ENCODE measurements at places on chromosomes 12 and 14. TPM values are rescaled to one million over a fixed set of nuclear protein-coding genes. Genes with fewer than 3 reads are reported as not detected.

AQP5 gene
- not detected for total RNA-seq

SMIM41 gene
- total RNA-seq, result not detected

PLEK2 gene
- 10.7 TPM for total RNA-seq

LHX5 gene
- total RNA-seq, result not detected

RAD51AP1 gene
- total RNA-seq, result 0.65 TPM

ZNF891 gene
- 0.78 TPM for total RNA-seq

PPM1H gene
- total RNA-seq, result 8.0 TPM

KRT2 gene
- not detected for total RNA-seq

MYH6 gene
- not detected for total RNA-seq

KIF5A gene
- 0.05 TPM for total RNA-seq

CLMN gene
- 67.7 TPM for total RNA-seq

FITM1 gene
- 34.9 TPM for total RNA-seq

CATSPERB gene
- not detected for total RNA-seq

CALM1 gene
- 153 TPM for total RNA-seq

ZDHHC22 gene
- not detected for total RNA-seq

HOXC12 gene
- total RNA-seq, result not detected

ETFBKMT gene
- total RNA-seq, result 7.9 TPM

RGS6 gene
- total RNA-seq, result not detected

KRT71 gene
- total RNA-seq, result not detected

MAP3K9 gene
- total RNA-seq, result 3.1 TPM

Measured in left lobe of liver (tissue), 2 donors.